Activated naive CD8-positive, alpha-beta T cell treated with anti-CD3 and anti-CD28 coated beads, Interleukin-2, amount 10 ng/mL, durations not matched to agents 7 days and 5 days (primary cell): ENCODE measurements at places on chromosomes 6 and 20. TPM values are rescaled to one million over a fixed set of nuclear protein-coding genes. Genes with fewer than 3 reads are reported as not detected.

The SLC22A3 gene
- total RNA-seq = not detected

The PI16 gene
- total RNA-seq = 0.86 TPM

The HTR1E gene
- total RNA-seq = not detected

The RTF2 gene
- 101 TPM for total RNA-seq

GRCh38 chr20:43252761-43253160, 63.1 kb upstream of the PTPRT start:
- DNase-seq = no peak

- no peak for DNase-seq
Measured at GRCh38 chr6:158269657-158270056, 42.6 kb upstream of the TULP4 start.

DNA sequence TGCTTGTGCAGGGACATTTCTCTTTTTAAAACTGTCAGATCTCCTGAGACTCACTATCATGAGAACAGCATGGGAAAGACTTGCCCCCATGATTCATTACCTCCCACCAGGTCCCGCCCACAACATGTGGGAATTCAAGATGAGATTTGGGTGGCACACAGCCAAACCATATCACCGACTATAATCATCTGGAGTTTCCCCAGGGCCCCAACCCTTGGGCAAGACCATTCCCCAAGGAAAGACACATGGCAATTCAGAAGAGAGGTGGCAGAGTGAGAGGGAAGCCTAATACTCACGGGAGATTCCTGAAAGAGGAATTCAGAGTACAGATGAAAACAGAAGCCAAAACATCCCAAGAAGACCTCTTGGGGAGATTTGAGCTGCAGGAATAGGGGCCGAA, 291.0 kb upstream of the PLCB4 start:
- no peak for DNase-seq

DNA sequence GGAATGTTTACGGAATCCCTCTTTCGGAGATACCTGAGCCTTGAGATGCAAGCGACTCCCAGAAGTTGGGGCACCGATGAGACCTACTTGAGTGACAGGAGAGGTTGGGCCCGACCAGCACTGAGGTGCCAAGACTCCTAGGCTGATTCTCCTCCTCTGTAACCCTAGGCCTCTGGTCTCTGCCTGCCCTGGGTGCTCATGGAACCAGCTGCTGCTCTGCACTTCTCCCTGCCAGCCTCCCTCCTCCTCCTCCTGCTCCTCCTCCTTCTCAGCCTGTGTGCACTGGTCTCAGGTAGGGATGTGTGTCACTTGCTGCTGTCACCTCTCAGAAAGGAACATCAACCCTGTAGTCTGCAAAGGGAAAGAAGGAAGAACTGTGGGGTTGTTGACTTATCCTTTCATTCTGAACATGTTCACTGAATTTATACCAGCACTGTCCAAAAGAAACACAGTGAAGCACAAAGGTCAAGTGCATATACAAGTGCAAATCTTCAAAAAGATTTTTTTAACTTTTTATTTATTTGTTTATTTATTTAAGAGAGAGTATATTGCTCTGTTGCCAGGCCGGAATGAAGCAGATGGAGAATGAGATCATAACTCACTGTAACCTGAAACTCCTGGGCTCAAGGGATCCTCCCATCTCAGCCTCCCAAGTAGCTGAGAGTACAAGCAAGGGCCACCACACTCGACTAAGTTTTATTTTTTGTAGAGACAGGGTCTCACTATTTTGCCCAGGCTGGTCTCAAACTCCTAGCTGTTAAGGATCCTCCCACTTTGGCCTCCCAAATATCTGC, 913 bp downstream of the BTN2A2 start:
- DNase-seq = no peak

GRCh38 chr6:133804265-133804664, 84.6 kb upstream of the TCF21 start:
- DNase-seq = no peak

- DNase-seq = no peak
Measured at GRCh38 chr20:64074963-64075362, 4.4 kb downstream of the RGS19 start.

DNA sequence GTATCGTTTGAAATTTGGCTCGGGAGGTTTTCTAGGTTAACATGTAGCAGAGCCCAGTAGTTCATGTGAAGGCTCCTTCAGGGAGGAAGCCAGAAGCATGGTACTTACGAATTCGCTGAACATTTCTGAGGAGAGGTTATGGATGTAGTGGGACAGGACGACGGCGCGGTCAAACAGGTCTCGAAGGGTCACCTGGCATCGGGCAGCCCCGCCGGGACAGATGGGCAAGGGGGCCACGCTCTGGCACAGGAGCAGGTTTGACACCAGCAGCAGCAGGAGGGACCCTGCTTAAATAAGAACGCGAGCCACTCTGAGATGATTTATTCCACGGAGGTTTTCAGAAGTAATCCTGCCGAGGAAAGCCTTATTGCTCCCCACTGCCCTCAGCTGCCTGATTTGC, 2.5 kb downstream of the PRL start:
- no peak for DNase-seq

DNA sequence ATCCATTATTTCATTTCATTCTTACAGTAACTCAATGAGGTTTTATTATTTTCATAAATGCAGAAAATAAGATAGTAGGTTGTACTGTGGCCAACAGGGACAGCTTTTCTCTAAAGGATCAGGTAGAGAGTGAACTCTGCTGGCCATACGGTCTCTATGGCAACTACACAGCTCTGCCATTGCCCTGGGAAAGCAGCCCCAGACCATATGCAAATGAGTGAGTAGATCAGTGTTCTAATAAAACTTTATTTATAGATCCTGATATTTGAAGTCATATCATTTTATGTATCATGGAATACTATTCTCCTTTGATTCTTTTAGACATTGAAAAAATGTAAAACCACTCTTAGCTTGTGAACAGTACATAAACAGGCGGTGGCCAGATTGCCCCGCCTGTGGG, 192.5 kb upstream of the RREB1 start:
- no peak for DNase-seq

DNA sequence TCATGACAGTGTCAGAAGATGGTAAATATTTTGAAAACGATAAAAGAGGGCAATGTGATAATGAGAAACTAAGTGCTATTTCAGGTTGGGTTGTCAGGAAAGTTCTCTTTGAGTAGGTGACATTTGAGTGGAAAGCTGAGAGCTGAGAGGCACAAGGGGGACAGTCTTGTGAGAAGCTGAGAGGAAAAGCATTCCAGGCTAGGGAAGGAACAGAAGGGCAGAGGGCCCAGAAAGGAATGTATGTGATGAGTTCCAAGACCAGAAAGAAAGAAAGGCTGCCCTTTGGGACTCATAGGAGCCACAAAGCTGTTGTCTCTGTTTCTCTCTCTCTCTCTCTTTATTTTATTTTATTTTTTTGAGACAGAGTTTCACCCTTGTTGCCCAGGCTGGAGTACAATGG, 7.6 kb upstream of the RNF182 start:
- no peak for DNase-seq

DNA sequence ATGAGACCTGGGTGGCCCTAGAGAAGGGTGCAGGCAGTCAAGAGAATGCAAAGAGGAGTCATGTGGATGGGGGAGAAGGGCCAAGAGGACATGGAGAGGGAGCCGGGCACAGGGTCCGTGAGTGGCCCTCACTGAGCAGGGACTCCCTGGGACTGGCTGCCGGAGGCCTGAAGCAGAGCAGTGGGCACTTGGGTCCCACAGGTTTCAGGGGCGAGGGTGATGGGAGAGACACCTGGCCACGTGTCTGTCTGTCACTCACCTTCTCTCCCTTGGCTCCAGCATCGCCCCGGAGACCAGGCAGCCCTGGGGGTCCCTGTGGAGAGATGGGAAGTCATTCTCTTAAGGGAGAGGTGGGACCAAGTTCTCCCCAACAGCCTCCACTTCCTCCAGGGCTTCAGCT, 25.5 kb downstream of the COL11A2 start:
- DNase-seq = no peak

DNA sequence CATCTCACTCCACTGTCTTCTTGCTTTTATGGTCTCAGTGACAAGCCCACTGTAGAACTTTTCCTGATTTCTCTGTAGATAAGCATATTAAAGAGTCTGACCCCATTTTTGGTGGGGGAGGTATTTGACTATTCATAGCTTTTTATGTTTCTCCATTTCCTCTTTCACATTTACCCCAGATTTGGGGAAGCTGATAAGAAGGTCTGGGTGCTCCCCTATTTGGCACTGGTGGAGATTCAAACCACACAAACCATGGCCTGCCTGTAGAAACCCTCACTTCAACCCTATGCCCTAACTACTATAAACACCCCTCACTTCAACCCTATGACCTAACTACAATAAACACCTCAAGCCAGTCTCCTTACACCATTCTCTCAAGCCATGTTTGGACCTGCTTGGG, 196.2 kb upstream of the SYNDIG1 start:
- DNase-seq = no peak

GRCh38 chr20:36507746-36508145, 33.6 kb upstream of the MYL9 start:
- no peak for DNase-seq

DNA sequence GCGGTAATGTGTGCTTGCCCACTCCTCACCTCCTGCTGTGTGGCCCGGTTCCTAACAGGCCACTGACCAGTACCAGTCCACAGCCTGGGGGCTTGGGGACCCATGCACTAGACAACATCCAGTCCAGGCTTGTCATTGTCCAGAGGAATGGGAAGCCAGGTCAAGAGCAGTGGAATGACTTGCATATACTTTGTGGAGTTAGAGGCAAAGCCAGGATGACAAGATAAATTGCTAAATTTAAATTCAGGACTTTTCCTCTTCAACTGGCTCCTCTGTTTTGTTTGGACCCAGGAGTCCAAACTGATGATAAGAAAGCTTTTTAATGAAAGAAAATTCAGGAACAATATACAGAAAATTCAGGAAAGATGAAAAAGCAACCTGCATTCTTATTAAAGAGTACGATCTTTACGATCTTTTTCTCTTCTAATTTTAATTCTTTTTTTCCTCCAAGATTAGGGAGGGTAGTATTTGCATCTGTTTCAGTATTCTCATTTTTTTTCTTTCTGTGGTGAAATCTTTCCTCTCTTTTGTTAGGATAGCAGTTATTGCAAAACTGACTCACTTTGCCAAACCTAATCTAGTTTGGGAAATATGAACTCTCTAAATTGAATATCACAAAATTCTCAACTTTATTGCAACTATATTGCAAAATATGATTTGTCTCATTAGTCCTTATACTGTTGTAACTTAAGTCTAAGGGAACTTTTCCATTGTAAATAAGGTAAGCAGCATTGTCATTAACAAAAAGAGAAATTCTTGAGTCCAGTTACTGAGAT, 48.2 kb downstream of the DCBLD1 start:
- DNase-seq = no peak

- DNase-seq = no peak
Measured at GRCh38 chr6:17013701-17014100, 88.1 kb upstream of the STMND1 start.

- no peak for DNase-seq
Measured at GRCh38 chr6:57276946-57277345, 40.5 kb upstream of the PRIM2 start.
